ENCODE measurements at places on chromosomes 5 and 9. TPM values are rescaled to one million over a fixed set of nuclear protein-coding genes. Genes with fewer than 3 reads are reported as not detected.
A peak's percentile ranks its signal among the peaks of the same experiment; 100 is the strongest.

GRCh38 chr9:228929-229695, 14.4 kb downstream of the DOCK8 start:
- DNase-seq: no peak
- no peaks in the 10 kb centered on the region for H3K27me3 ChIP-seq
- no peak overlapping the region for H3K27ac ChIP-seq
- H3K4me1 ChIP-seq: no peaks in the 10 kb centered on the region

GRCh38 chr5:139946440-139946839, 96.7 kb downstream of the NRG2 start:
- no peak overlapping the region for H3K4me3 ChIP-seq
- H3K36me3 ChIP-seq: no peaks in the 10 kb centered on the region
- peaks cover 15% of the 10 kb centered on the region for H3K27me3 ChIP-seq
- H3K27ac ChIP-seq: no peak overlapping the region

- no peak overlapping the region for H3K4me3 ChIP-seq
- no peak for DNase-seq
- no peaks in the 10 kb centered on the region for H3K4me1 ChIP-seq
- H3K27me3 ChIP-seq: no peaks in the 10 kb centered on the region
- no peak overlapping the region for H3K27ac ChIP-seq
These were observed 106.2 kb downstream of the KLHL3 start for GRCh38 chr5:137629646-137630045.

DNA sequence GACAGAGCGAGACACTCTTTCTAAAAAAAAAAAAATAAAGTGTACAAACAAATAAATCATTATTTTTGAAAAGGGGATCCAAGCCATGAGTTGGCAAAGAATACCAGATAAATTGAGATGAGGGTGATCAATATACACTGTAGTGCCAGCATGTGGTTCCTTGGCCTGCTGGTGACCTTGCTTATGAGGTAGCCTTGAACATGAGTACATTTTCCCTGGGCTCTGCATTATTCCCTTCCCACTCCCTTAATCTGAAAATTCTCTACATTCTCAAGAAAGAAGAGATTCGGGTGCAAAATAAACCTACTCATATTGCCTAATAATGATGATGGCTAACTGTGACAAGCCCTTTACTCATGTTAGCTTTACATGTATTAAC, 33.3 kb downstream of the SH3RF2 start:
- no peak overlapping the region for H3K4me3 ChIP-seq
- H3K27me3 ChIP-seq: no peaks in the 10 kb centered on the region
- no peaks in the 10 kb centered on the region for H3K4me1 ChIP-seq
- no peaks in the 10 kb centered on the region for H3K36me3 ChIP-seq

GRCh38 chr5:38582293-38582974, 26.0 kb upstream of the LIFR start:
- no peaks in the 10 kb centered on the region for H3K4me1 ChIP-seq
- H3K27me3 ChIP-seq: no peaks in the 10 kb centered on the region
- H3K4me3 ChIP-seq: no peak overlapping the region
- no peak for DNase-seq

GRCh38 chr5:151020304-151021110, at the start of gene GPX3:
TSS of gene GPX3 (plus strand) at chr5:151020591. CDS start at chr5:151020655, 64 bp downstream.
- H3K36me3 ChIP-seq: no peaks in the 10 kb centered on the region
- H3K27me3 ChIP-seq: no peaks in the 10 kb centered on the region
- no peak within 1 kb of the TSS for H3K27ac ChIP-seq
- peak; percentile 11 for DNase-seq

DNA sequence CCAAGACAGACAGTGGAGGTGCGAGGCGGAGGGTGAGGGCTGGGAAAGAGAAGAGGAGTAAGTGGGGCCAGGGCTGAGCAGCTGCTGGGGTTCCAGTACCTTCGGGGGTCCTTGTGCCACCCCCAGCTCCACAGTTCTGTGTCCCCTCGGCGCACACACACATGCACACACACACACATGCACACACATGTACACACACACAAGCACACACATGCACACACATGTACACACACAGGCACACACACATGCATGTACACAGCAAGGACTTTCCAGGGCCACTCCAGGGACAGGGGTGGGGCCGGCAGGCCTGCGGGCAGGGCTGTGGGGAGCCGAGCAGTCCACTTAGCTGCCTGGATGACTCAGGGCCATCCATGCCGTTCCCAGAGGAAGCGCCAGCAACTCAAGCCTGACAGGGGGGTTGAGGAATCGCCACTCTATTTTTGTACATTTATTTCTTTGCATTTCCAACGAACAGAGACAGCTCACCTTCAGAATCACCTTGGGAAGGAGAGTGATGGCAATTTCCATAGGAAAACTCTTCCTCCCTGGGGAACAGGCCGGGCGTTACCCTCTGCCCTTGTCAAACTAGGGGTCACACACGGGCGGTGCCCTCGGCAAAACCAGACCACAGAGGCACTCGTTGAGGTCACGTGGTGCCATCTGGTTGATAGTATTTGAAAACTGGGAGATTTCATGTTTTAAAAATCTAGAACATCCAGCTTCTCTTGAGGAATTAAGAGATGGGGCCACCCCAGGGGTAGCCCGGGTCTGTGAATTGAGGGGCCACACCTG, 135.7 kb downstream of the ADAMTS2 start:
- no peak for DNase-seq
- no peak overlapping the region for H3K27ac ChIP-seq
- no peaks in the 10 kb centered on the region for H3K36me3 ChIP-seq

DNA sequence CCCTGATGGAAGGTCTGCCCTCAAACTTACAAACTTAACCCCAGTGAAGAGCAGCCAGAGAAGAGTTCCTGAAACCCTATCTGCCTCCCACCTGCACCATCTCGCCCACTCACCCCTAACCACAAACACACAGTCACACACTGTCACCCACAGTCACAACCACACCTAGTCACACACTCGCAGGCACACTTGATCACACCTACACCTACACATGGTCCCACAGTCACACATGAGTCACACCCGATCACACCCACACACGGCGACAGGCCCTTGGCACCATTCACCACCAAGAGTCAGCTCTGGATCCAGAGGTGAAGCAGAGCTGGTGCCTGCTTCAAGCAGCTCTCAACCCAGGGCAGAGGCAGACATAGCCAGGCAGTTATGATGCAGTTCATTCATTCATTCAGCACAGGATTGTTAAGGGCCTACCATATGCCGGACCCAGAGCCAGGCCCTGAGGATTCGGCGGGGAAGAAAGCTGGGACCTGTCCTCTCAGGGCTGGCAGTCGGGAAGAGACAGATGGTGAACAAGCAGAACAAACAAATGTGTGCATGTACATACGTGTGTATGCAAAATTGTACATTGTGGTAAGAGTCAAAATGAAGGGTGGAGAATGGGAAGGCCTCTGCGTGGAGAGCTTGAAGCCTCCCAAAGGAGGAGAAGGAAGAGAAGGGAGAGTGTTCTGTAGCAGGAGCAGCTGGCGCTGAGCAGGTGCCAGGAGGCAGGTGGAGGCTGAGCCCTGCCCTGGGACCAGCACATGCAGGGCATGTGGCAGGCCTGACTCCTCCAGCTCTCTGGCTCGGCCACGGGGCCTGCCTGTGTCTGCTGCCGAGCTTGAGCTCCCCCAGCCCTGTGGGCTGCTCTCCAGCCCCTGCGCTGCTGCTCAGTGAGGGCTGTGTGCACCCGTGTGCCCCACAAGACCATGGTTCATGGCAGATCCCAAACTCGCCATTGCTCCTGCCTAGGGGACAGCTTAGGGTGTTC, 6.4 kb downstream of the TSPAN17 start:
- peaks cover 73% of the 10 kb centered on the region for H3K4me1 ChIP-seq
- peak overlapping the region; percentile 19 for H3K27ac ChIP-seq
- no peaks in the 10 kb centered on the region for H3K27me3 ChIP-seq

DNA sequence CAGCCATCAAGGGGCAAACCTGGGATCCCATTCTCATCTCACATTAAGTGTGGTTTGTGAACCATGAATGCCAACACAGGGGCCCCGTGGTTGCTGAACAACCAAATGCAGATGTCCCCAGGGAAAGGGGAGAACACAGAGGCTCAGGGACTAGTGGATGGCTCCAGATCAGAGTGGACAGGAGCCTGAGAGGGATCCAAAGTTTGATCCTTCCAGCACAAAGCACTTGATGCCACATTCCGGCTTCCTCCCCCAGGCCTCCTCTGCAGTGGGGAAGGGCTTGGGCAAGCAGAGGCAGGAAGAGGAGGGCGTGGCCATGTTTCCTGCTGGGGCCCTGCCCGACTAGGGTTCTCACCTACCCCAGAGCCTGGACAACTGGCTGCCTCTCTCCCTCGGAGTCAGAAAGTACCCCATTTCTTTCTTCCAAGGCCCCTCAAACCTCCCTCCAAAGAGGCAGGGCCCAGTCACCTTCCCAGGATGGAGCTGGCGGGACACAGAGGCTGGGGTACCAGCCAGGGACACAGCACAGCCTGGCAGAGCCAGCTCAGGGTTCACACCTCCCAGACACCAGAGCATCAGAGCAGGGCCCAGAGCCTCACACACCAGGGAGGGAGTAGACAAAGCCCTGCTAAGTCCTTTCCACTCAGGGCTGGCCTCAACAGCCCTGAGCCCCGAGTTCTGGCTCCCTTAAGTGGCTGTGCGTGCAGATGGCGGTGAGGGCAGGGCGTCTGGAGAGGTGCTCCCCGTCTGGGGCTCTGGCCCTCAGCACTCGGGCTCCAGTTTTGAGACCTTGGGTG, 4.3 kb upstream of the RNF44 start:
- H3K27me3 ChIP-seq: no peaks in the 10 kb centered on the region
- peaks cover 74% of the 10 kb centered on the region for H3K4me1 ChIP-seq
- H3K36me3 ChIP-seq: no peaks in the 10 kb centered on the region
- peak overlapping the region; percentile 83 for H3K27ac ChIP-seq

DNA sequence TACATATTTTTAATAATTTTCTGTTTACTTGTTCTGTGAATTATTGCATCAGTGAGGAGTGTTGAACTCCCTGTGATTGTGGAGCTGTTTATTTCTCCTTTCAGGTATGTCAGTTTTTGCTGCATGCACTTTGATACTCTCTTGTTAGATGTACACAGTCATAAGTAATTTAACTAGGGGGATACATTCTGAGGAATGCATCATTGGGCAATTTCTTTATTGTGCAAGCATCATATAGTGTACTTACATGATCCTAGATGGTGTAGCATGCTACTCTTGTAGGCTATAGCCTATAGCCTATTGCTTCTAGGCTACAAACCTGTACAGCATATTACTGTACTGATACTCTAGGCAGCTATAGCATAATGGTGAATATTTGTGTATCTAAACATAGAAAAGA, 9.5 kb downstream of the DENND4C start:
- H3K4me3 ChIP-seq: no peak overlapping the region
- H3K4me1 ChIP-seq: peaks cover 3% of the 10 kb centered on the region
- H3K27ac ChIP-seq: no peak overlapping the region
- peaks cover 22% of the 10 kb centered on the region for H3K36me3 ChIP-seq
- H3K27me3 ChIP-seq: no peaks in the 10 kb centered on the region

- DNase-seq: no peak
- no peak overlapping the region for H3K4me3 ChIP-seq
These were observed 17.6 kb downstream of the TSPAN17 start for GRCh38 chr5:176664886-176665285.

DNA sequence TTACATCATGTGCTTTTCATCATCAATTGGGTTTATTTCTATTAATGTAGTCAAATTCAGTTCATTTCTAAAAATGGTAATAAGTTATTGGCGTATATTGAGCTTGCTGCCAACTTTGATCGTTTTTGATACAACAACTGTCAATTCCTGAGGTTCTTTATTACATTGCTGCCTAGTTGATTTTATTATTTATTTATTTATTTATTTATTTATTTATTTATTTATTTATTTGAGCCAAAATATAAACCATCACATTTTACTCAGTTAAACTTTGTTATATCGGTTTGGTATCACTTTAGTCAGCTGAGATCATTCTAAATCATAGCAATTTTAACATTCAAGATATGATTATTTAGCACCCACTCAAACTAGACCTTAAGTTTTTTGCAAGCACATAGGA, 100.0 kb downstream of the FBXO38 start:
- H3K27me3 ChIP-seq: peaks cover 2% of the 10 kb centered on the region
- H3K4me3 ChIP-seq: no peak overlapping the region
- H3K27ac ChIP-seq: no peak overlapping the region
- DNase-seq: no peak
- no peaks in the 10 kb centered on the region for H3K36me3 ChIP-seq

DNA sequence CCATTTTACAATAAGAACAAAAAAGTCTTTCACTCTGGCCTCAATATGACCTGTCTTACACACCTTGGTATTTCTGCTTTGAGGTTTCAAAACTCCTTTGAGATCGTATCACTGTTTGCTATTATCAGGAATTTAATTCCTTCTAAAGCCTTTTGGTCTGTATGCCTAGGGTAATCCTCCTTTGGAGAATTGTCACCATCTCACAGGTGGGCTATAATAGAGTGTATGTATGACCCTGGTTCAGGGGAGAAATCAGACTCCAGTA, 13.7 kb downstream of the CMYA5 start:
- H3K27me3 ChIP-seq: no peaks in the 10 kb centered on the region
- H3K4me3 ChIP-seq: no peak overlapping the region
- no peaks in the 10 kb centered on the region for H3K4me1 ChIP-seq
- H3K36me3 ChIP-seq: no peaks in the 10 kb centered on the region
- no peak overlapping the region for H3K27ac ChIP-seq
- DNase-seq: no peak

DNA sequence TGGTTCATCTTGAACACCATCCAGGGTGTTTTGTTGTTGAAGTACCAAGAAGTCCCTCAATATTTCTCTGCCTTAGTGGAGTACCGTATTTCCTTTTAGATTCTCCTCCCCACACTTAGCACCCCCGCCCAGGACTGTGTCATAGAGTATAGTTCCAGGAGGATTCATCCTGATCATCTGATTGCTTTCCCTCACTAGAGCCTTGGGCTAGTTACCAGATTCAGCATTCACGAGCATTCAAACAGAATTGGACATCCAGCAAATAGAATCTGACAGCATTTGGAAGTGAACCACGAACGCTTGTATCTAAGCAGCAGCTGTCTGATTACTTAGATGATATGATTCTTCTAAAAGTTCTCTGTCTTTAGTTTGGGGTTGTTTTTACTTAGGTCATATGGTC, 248.1 kb upstream of the TAS2R1 start:
- no peak overlapping the region for H3K27ac ChIP-seq
- no peaks in the 10 kb centered on the region for H3K36me3 ChIP-seq
- no peaks in the 10 kb centered on the region for H3K4me1 ChIP-seq
- no peaks in the 10 kb centered on the region for H3K27me3 ChIP-seq
- DNase-seq: no peak

GRCh38 chr9:93116072-93116961, 17.7 kb downstream of the NINJ1 start:
- no peaks in the 10 kb centered on the region for H3K4me1 ChIP-seq
- no peak overlapping the region for H3K27ac ChIP-seq
- no peak overlapping the region for H3K4me3 ChIP-seq
- no peak for DNase-seq

CNOT8 gene
- 100 TPM for total RNA-seq

TLR4 gene
- total RNA-seq: 0.14 TPM

RORB gene
- not detected for total RNA-seq

PCDHGA4 gene
- 0.37 TPM for total RNA-seq

OCLN gene
- 9.0 TPM for total RNA-seq

PCDHB8 gene
- total RNA-seq: not detected

LCN1 gene
- not detected for total RNA-seq

NR2F1-AS1 gene
- not detected for total RNA-seq

PCDHGA12 gene
- total RNA-seq: 0.09 TPM

DAPK1 gene
- 2.7 TPM for total RNA-seq

Data from T-cell (primary cell).